Stimulated activated CD8-positive, alpha-beta memory T cell treated with anti-CD3 and anti-CD28 coated beads, Interleukin-15, amount 100 ng/mL, for 4 hours (primary cell): ENCODE measurements at places on chromosomes 3 and 15.

DNA sequence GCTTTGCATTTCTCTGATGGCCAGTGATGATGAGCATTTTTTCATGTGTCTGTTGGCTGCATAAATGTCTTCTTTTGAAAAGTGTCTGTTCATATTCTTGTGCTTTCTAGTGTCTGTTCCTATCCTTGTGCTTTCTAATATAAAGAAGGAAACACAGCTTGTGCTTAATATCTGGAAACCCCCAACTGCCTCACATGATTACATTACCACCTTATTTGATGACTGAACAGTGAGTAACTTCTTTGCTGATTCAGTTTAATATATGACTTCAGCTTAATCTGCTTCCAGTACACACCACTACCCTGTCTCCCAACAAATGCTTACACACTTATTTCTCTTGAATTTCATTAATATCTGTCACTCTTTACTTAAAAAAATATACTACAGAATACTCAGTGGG is 835.1 kb downstream of the EDEM1 start:
- DNase-seq = no peak

DNA sequence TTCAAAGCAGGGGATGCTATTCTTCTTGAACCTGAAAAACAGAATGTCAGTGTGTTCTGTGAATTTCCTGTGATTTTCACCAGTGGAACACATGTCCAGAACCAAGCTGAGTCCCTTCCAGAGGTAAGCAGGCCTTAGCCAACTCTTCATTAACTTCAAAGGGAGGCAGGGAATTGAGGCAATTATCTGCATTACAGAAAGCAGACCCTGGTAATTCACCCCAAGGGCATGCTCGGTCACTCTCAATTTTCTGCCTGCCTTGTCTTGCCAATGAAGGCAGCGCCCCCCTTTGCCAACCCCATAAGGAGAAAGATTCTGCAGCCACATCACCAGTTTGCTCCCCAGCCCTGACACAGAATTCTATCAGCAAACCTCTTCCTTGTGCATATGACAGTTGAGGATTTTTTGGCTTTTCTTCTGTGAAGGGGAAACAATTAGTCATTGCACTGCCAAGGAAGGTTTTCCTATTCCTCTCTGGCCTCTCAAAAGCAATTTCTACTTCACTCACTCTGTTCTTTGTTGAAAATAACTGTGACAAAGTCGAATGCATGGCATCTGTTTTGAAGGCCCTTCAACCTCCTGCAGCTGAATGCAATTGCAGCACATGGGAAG is 85.3 kb downstream of the HHLA2 start:
- no peak for DNase-seq

- no peak for DNase-seq
Observed at GRCh38 chr15:48569591-48570302, 75.8 kb downstream of the FBN1 start.

DNA sequence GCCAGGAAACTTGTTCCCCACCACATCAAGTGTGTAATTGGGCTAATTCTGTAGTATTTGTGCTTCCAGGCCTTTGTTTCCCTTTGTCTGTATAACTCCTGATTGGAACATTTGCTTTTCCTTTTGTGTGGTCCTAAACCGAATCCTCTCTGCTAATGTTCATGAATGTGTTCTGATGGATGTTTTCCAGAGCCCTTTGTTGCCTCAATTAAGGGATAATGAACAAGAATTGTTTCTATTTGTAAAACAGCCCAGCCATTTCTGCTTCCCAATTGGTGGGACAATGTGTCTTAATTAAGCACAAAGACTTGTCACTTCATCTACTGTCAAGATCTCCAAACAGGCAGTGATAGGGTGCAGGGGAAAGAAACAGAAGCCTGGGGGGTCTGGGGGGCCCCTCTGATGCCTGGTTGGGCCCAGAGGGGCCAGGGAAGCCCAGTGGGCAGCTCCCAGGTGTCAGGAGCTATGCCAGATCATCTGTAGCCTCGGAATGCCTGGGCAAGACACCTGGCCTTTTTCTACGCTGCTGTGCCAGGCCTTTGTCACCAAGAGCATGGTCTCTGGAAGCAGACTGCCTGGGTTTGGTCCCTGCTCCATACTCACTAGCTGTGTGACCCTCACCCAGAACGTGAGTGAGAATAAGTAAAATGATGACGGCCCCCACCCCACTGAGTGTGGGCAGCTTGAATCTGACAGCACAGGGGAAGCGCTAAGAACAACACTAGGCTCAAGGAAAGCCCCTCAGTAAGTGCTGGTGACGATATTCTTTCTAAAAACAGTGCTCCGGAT is 116.6 kb upstream of the PRR20G start:
- DNase-seq = no peak

DNA sequence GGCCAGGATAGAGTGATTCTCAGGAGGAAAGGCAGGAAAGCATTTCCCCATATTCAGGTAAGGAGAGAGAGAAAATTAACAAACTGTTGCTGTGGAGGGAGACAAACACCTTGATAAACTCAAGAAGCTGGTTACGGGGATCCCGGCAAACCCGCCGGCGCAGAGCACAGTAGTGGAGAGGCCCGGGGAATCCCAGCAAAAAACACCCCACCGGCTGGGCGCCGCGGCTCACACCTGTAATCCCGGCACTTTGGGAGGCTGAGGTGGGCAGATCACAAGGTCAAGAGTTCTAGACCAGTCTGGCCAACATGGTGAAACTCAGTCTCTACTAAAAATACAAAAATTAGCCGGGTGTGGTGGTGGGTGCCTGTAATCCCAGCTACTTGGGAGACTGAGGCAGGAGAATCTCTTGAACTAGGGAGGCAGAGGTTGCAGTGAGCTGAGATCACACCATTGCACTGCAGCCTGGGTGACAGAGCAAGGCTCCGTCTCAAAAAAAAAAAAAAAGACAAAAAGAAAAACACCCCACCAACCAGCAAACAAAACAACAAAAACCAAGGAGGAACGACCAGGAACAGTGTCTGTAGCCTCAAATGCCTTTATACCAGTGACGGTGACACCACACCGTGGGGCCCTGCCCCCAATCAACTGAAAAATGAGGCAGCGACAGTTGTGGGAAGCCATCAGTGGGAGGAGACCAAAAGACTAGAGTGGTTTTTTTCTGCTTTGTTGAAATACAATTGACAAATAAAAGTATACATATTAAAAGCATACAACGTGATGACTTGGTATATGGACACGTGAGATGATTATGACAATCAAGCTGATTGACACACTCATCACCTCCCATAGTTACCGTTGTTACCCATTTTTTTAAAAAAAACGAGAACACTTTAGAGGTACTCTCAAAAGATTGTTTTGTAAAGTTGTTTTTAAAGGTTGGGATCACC is 40.2 kb upstream of the IDH2 start:
- DNase-seq = no peak

- no peak for DNase-seq
Observed at GRCh38 chr3:186107215-186108105, 1.4 kb downstream of the ETV5 start.

GRCh38 chr15:46644501-46645481 is 1010.0 kb downstream of the SQOR start:
- DNase-seq = no peak

DNA sequence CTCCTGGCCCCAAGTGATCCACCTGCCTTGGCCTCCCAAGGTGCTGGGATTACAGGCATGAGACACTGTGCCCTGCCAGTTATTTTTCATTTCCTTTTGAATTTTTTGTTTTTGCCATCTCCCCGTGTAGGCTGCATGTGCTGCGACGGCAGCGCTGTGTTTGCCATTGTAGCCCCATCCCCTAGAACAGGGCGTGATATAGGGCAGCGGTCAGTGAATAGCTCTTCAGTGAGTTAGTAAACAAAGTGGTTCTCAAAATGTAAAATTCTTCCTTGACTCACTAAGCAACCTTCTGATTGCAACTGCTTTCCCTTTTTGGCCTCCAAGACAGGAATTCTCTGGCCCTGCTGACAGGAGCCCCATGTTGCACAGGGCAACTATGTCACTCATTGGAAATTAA is 138.1 kb upstream of the CTDSPL start:
- no peak for DNase-seq

- DNase-seq = no peak
Observed at GRCh38 chr3:69739204-69740102, at the start of gene MITF. MITF (plus strand) TSS chr3:69739464; CDS start chr3:69739598, 134 bp downstream.

DNA sequence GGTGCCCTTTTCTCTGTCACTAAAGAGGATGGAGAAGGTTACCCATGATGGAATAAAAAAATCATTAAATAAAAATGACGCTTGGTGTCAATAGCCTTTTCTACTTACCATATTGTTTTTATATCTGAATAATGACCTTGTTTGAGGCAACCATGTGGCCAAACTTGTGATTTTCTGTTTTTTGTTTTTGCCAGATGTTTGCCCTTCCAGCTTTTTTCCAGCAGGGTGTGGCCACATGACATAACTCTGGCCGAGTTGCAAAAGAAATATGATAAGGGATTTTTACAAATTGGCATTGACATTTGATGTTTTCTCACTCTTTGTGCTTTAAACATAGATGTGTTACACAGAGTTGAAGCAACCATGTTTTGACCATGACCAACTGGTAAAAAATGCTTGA is 39.7 kb upstream of the EPHA3 start:
- DNase-seq = no peak

DNA sequence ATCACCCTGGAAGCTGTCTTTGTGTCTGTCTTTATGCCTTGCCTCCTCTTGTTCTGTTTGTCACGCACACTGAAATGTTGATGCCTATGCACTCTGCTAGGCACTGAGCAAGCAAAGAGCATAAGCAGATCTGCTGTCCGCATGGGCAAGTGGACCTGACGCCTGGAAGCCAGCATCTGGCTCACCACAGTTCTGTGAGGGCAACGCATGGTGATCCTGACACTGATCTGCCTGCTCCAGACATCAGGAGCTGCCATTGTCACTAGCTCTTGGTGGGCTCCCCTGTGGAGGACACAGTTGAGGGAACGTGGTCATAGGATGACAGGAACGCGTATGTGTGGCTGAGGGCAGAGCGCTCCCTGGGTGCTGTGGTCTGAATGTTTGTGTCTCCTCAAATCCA is 234.6 kb downstream of the ADAMTS17 start:
- no peak for DNase-seq

- no peak for DNase-seq
Observed at GRCh38 chr3:39052583-39052982, 767 bp downstream of the WDR48 start.

GRCh38 chr3:169148448-169149348 is 514.8 kb downstream of the MECOM start:
- DNase-seq = no peak

GRCh38 chr3:72065872-72066641 is 281.1 kb upstream of the PROK2 start:
- DNase-seq = no peak

DNA sequence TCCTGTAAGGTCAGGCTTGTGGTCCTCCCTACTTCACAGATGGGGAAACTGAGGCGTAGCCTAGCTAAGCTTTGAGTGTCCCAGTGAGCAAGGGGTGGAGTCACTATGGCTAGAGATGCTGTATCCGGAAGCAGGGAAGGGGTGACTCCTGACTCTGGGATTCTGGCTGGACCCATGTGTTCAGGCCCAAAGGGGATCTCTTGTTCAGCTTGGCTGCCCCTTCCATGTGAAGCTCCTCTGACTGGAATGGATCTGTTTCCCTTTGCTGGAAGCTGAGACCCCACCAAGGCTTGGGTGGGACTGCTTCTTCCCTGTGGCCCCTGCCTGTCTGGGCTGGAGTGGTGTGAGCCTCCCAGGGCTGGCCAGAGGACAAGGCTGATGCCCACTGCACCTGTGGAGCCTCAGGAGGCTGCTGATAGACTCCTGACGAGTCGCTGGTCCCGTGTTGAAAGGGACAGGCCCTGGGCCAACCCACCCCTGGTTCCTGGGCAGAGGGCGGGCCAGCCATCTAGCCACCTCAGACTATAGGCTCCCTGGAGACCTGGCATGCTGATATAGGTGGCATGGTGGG is 1.0 kb downstream of the MAPKAPK3 start:
- DNase-seq = no peak

- no peak for DNase-seq
Observed at GRCh38 chr3:77142578-77142977, 102.7 kb downstream of the ROBO2 start.

- no peak for DNase-seq
Observed at GRCh38 chr3:157069846-157070677, 89.9 kb downstream of the CCNL1 start.

- DNase-seq = no peak
Observed at GRCh38 chr15:61146931-61147230, 82.2 kb downstream of the RORA start.

GRCh38 chr3:157128771-157129681 is 30.9 kb downstream of the CCNL1 start:
- DNase-seq = no peak

DNA sequence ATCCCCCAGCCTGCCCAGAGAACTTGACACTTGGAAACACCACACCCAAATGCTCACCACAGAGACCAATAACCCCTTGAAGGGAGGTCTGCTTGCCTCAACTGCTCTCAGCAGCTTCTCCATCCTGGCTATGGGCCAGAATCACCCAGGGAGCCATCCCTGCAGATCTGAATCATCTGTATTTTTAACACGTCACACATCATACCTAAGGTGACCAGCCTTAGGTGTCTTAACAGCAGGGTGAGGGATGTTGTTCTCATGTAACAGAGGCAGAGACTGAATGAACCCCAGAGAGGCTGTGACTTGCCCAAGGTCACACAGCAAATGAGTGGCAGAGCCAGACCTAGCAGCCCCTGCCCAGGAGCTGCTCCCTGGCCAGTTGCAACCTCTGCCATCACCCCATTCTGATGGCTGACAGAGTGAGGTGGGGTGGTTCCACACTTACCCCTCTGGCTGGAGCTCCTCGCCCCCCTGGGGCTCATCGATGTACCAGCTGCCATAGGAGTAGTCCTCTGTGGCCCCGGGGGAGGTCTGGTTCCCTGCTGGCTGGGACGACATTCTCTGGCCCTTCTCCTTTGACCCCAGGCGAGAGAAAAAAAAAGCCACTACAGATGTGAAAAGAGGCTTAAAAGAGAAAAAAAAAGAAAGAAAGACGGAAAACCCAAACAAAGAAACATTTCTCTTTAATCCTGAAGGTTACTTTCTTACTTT is 722 bp downstream of the STRA6 start:
- no peak for DNase-seq

GRCh38 chr3:140972833-140973232 is 31.2 kb downstream of the SLC25A36 start:
- DNase-seq = no peak

DNA sequence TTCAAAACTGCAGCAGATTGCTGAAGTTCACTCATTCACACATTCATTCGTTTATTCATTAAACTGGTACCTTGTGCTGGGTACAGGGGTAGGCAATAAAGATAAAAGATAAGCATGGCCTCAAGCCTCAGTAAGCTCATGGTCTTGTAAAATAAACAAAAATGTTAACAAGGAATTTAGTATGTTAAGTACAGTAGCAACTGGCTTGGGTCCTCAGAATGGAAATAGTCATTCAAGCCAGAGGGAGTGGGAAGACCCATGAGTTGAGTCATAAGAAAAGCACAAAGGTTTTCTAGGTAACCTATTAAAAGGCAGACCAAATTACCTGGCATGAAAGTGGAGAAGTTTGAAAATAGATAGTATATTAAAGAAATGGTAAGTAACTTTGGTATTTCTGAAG is 163.3 kb downstream of the CDIN1 start:
- no peak for DNase-seq

DNA sequence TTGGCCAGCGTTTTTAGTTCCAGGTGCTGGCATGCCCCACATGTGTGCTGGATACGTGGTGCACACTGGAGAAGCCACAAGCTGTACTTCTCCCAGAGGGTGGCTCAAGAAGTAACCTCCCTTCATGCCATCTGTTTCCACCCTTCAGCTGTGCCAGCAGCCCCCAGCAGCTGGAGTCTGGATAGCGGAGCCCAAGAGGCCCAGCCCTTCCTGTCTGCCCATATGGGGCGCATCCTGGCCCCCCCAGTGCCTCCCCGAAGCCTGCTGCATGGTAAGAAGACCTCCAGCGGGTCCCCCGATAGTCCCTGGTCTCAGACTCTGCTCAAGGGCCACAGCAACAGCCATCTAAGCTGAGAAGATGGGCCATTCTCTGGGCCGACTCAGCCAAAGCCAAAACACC is 5.8 kb upstream of the MANF start:
- DNase-seq = no peak
